DMS79 (cell line): ENCODE measurements at places on chromosomes 5 and 9.

GRCh38 chr5:107456281-107456715 is 214.4 kb downstream of the EFNA5 start:
- DNase-seq = no peak

GRCh38 chr5:76277736-76278135 is 125.3 kb upstream of the IQGAP2 start:
- no peak for DNase-seq

- no peak for DNase-seq
These were observed 11.7 kb downstream of the OR13J1 start for GRCh38 chr9:35858458-35858857.

DNA sequence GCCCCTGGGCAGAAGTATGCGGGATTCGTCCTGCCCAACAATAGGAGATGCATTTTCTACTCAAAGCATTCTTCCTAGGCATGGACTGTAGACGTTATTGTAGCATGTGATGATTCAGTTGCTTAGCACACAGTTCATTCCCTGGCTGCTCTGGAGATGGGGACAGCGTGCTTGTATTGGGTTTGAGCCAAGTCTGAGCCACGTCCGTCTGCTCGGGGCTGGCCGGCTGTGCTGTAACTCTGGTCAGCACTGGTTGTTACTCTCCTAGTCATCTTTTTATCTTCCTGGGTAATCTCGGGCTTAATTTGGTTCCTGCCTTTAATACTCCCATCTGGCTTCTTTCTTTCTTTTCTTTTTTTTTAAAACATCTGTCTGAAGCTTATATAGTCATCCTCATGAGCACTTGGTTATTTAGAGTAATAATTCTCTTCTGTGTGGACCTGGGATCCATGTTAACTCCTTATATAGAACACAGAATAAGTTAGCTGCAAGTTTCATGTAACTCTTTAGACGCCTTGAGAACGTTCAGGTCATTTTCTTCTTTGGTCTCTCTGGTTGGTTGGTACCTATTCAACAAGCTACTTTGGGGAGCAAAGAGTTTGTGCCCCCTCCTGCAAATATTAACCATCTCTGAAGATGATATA is 118.8 kb upstream of the RPS23 start:
- no peak for DNase-seq

GRCh38 chr5:75463726-75464125 is 47.7 kb downstream of the CERT1 start:
- no peak for DNase-seq

DNA sequence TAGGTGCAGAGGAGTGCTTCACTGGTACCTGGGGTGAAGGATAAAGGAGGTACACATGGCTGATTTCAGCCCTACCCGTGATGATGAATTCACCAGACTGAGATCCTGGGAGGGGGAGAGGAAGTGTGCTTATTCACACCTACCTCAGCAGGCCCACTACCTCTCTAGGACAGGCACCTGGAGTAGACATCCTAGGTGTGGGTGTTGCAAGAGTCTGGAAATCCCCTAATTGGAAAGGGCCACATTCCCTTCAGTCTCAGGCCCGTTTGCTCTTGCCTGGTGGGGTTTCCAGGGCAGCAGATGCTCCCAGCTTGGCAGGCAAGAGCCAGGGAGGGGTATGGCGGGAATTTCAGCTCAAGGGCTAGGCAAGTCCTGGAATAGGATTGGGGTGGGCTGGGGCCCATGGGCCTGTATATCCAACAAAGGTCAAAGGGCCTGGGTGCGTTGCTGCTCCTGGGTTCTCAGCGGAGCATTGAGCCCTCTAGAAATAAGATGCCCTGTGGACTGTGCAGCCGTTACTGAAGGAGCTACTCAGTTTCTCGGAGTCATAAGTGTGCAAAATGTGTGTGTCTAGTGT is 5.8 kb upstream of the CCL21 start:
- no peak for DNase-seq

- peak; percentile 49 for DNase-seq
These were observed 143.6 kb downstream of the LHFPL2 start for GRCh38 chr5:78504704-78505677.

DNA sequence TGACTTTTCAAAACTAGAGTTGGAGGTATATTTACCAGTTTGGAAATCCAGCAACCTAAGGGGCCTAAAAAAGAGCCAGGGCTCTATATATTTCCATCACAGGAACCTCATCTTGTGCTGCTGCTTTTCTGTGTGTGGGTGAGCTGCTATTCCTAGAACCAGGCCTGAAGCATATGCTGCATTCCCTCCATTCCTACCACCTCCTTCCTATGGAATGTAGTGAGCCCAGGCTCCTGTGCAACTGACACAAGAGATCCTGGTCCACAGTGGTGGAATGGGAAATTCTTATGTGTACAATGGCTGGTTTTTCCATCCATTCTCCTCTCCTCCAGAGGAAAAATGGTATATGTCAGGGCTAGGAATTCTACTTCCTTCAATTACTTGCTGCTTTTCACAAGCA is 39.1 kb downstream of the SPEF2 start:
- no peak for DNase-seq

DNA sequence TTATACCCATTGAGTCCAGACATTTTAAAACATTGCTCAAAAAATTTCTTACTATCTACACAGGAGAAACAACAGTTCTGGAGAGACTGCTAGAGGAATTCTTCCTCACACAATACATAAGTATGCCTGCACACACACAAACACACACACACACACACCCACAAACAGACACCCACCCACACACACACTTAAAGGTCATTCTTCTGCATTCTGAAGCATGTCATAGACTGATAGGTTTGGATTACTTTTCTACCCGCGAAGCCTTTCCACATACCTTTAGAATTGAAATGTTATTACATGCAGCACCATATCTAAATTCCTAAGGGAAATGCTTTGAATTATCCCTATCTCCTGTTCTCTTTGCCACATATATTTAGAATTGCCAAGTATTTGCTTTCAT is 80.2 kb downstream of the FAM174A start:
- no peak for DNase-seq

- no peak for DNase-seq
These were observed 107.1 kb downstream of the OXCT1 start for GRCh38 chr5:41763081-41763480.
